ENCODE measurements at places on chromosomes 1 and 21.
A peak's percentile ranks its signal among the peaks of the same experiment; 100 is the strongest.

DNA sequence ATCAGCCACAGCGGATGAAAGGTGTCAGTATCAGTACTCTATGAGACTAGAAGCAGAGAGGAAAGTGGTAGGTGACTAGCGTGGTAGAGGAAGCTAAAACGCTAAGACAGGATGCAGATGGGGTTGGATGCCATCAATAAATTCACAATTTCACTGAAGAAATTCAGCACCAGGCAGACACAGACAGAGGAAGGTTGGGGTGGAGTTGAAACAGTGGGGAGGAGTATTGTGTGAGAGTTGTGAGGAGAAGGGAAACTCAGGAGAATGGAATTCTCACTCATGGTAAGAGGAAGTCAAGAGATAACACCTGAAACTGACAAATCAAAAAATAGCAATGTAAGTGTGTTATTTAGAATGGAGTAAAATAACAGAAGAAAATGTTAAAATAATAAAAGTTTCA, 208.5 kb upstream of the DAB1 start:
- DNase-seq, result no peak

- no peak for DNase-seq
Measured at GRCh38 chr1:150863724-150864123, 12.7 kb downstream of the ARNT start.

GRCh38 chr1:30616759-30617158, 106.6 kb downstream of the MATN1 start:
- no peak for DNase-seq

- no peak for DNase-seq
Measured at GRCh38 chr1:107963008-107963407, 2.0 kb downstream of the VAV3 start.

DNA sequence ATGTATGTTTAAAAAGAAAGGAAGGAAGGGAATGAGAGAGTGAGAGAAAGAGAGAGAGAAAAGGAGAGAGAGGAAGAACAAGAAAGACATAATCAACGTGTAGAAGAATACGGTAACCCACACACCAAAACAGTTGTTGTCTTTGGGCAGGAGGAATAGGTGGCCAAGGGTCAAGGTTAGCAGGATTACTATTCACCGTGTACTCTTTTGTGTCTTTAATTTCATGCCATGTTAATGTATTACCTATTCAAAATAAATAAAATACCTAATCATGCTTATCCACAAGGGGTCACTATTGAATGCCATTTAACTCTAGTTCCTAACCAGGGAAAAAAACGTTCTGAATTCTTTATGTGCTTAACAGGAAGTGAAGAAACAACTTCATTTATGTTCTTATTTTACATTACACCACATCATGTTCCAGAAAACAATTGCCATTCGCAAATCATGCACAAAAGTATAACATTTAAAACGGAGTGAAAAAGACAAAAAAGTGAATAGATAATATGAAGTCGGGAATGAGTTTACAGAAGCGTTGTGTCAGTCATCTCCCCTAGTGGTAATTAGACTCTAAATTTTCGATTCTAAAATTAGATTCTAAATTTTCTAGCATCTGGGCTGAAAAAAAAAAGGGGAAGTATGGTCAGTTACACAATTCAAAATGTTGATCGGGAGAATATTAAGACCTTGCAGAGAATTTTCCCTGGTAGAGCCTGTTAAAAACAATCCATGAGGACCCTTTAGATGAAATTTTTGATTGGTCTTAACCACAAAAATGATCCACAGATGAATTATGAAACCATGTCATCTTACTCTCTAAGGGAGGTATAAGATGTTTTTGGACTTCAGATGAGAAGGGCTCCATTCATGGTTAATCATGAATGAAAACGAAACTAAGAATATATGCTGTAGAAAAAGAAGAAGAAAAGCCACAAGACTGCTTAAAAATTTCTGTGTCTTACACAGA, 700 bp upstream of the KMO start:
- DNase-seq, result peak; percentile 31

DNA sequence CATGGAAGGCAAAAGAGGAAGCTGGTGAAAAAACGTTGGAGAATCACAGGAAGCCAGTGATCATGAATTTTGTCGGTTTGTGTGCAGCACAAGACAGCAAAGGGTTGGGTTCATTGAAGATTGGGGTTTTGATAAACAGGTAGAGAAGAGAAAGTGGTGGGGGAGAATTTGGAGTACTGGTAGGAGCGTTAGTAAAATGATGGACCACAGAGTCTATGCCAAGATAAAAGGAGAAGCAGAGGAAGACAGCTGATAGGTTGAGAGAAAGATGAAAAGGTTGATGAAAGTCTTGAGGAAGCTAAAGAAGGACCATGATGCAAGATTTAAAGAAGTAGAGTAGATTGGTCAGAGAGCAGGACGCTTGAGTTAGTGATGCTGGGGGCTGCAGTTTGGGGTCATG, 156.8 kb upstream of the POU3F1 start:
- no peak for DNase-seq

GRCh38 chr1:48107516-48107915, 110.3 kb upstream of the TRABD2B start:
- DNase-seq, result no peak

DNA sequence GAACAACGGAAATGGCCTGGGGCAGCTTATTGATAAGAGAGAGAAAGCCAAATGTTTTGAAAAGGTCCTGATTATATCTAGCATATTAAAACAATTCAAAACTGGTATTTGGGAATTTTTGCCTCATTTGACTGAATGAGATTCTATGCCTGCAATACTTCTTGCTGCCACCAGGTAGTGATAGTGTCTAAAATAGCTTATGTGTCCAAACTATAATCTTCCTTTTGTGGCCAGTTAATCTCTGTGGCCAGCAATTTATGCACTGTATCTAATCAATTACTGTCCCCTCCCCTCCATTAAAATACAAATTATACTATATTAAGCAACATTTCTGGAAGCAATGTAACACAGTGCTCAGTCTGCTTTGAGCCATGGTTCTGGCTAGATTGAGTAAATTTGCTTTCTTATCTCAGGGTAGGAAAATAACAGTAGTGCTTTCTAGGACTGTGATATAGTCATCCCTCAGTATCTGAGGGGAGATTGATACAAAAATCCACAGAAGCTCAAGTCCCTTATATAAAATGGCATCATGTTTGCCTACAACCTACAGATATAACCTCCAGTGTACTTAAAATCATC, 91.8 kb downstream of the FOXD2 start:
- DNase-seq, result no peak

DNA sequence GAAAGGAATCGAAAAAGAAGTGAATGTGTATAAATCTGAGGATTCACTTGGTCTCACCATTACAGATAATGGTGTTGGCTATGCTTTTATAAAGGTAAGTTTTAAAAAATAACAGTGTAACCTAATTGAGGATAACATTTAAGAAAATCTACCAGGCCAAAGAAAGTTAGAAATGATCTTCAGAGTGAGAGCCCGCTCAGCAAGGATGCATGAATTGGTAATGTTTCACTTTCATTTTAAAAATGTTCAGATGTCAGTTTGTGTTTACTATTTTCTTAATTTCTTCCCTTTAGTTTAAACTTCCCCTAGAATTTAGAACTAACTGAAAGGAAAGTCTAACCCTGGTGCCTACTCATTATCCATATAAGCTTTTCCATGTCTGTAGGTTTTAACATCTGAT, 35.0 kb downstream of the GIPC2 start:
- DNase-seq, result no peak

- no peak for DNase-seq
Measured at GRCh38 chr1:193827516-193827915, 641.1 kb upstream of the B3GALT2 start.

DNA sequence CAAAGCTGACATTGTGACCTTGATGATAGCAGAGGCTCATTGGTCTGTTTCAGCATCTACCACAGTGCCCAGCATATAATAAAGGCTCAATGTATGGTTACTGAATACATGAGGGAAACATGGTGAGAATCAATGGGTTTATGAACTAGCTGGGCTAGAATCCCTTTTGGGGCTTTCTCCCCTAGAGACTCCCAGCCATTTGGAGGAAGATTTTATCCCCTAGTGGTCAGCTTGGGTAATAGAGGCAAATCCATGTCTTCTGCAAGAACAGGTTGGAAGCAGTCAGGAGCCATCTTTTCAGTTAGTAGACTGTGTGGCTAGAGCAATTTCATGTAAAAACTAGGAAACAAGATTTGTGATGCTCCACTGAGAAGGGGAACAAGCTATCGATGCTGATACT, 15.8 kb upstream of the REG4 start:
- no peak for DNase-seq

- DNase-seq, result no peak
Measured at GRCh38 chr1:23598424-23598823, 39.1 kb upstream of the ID3 start.

DNA sequence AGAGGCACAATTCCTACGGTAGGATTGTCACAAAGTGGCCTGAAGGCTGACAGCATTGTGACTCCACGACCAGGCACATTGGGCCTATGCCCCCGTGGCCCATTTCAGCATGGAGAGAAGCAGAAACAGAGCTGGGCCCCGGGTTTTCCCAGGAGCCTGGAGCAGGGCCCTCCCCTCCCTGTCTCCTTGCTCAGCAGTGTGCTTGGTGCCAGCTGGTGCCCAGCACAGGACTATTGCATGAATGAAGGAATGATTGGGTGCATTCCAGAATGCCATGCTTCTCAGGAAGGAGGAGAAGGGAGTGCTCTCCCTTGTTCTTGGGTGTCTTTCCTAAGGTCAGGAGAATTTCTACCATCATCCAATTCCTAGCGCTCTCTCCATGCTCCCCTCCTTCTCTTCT, 33.7 kb downstream of the IER5 start:
- no peak for DNase-seq

DNA sequence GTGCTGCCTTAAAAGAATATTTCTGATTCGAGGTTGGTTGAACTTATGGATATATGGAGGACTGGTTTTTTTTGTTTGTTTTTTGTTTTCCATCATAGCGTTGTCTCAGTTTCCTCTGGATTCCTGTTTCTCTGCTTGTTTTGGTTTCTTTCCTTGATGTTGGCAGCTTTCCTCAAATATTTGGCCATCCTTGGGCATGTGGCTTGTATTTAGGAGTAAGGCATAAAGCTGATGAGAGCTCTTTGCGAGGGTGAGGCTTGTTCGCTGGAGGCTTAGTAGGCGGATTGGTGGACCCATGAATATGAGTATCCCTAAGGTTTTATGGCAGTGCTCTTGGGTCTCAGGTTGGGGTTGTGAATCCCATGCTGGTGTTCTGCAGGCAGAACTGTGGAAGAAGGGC, 22.9 kb downstream of the DYRK1A start:
- no peak for DNase-seq

- DNase-seq, result peak; percentile 86
Measured at GRCh38 chr1:6127587-6128163, 52.4 kb downstream of the CHD5 start.

- no peak for DNase-seq
Measured at GRCh38 chr1:74437035-74437434, 75.4 kb downstream of the LRRC53 start.

DNA sequence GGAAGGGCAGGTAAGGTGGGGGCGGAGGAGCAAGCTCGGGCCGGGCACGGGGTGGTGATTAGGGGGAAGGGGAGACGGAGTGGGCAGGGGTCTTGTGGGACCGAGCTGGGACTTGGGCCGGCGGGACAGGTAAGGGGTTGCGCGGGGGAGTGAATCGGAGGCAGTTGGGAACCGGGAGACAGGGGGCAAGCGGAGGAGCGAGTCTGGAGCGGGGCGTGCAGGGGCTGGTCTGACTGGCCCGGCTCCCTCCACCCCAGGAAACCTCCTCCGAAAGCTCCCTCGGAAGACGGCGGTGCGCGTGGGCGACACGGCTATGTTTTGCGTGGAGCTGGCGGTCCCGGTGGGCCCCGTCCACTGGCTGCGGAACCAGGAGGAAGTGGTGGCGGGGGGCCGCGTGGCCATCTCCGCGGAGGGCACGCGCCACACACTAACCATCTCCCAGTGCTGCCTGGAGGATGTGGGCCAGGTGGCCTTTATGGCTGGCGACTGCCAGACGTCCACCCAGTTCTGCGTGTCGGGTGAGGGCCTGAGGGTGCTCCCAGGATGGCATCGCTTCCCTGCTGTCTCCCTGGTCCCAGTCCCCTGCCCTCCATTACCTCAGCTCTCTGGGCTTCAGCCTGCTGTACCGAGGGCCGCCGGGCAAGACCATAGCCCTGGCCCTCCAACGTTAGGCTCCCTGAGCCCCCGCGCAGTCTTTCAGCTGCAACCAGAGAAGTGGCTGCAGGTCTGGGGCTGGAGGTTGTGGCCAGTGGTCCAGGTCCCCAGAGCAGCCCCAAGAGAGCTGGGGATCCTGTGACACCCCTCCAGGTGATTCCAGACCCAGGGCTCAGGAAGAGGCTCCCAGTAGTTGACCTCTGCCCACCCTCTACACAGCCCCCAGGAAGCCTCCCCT, 6.3 kb downstream of the OBSCN start:
- DNase-seq, result no peak

- DNase-seq, result no peak
Measured at GRCh38 chr21:26900980-26901379, 55.8 kb upstream of the ADAMTS1 start.

DNA sequence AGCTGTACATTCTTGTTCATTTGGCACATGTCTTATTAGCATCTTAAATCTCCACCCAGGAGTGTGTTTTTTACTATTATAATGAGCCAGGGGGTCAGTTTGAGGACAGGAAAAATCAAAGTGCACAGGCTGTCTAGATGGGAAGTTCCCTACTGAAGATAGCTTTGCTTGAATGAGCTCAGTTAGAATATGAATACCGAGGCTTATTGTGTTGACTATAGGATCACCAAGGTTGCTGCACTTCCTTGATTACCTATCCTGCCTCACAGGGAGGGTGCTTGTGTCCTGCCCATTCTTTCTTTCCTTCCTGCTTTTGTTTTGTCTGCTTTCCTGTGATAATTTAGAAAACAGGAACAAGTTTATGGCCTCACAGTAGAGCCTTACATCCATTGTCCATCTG, 16.3 kb downstream of the PHGDH start:
- DNase-seq, result no peak

- no peak for DNase-seq
Measured at GRCh38 chr1:72568113-72568512, 285.8 kb upstream of the NEGR1 start.

- peak; percentile 56 for DNase-seq
Measured at GRCh38 chr1:41359211-41360073, 1.8 kb upstream of the FOXO6 start.

DNA sequence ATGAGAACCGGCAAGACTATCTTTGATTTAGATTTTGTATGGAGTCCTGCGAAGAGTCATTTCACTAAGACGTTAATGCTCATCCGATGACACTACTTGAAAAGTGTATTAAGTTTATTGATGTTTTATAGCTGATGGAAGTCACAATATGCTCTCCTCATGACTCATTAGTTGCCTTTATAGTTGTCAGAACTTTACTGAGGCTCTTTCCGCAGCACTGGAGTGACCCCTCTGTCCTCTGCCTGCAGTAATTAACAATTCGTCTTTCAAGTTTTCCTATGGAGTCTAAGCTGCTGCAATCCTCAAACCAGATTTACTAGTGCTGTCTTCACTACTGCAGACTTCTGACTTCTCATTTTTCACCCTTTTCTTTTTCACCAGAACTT, 853 bp downstream of the USP16 start:
- no peak for DNase-seq
